Activated CD4-positive, CD25-positive, alpha-beta regulatory T cell (primary cell): ENCODE measurements at places on chromosomes 1 and 21.

GRCh38 chr21:21915816-21916215 lies 917.6 kb downstream of the NCAM2 start:
- DNase-seq = no peak

GRCh38 chr1:169339773-169340172 lies 27.8 kb downstream of the NME7 start:
- no peak for DNase-seq

- no peak for DNase-seq
Measured at GRCh38 chr1:155207806-155208540, at the start of gene THBS3. Gene THBS3 (minus strand): TSS chr1:155207897. CDS start chr1:155207876, 21 bp downstream.

- DNase-seq = no peak
Measured at GRCh38 chr1:150572918-150573647, 6.3 kb downstream of the MCL1 start.

DNA sequence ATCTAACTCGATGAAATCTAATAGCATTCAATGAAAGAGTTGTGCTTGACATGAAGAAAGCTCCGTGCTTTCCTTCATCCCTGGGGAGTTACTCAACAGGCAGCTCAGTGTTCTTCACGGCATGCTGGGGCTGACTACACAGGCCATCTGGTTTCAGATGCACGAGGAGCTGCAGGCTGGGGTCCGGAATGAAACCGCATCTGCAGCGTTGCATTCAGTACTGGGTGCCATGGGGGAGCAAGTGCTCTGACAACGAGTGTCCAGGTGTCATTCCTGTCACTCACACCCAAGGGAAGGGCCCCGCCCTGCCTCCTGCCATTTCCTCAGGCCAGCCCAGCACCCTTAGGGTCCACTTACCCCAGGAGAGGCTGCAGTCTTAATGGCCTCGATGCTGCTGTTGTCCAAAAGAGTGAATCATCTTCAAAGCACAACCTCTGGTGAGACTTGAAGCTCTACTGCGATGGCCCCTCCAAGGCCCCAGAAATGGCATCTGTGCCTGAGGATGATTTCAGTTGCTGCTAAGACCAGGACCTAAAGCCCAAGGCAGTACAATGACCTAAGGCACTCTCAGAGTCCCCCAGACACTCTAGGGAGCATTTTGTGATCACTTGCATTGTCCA lies 61.4 kb downstream of the STUM start:
- DNase-seq = no peak

- no peak for DNase-seq
Measured at GRCh38 chr1:234748066-234748465, 138.1 kb upstream of the IRF2BP2 start.

DNA sequence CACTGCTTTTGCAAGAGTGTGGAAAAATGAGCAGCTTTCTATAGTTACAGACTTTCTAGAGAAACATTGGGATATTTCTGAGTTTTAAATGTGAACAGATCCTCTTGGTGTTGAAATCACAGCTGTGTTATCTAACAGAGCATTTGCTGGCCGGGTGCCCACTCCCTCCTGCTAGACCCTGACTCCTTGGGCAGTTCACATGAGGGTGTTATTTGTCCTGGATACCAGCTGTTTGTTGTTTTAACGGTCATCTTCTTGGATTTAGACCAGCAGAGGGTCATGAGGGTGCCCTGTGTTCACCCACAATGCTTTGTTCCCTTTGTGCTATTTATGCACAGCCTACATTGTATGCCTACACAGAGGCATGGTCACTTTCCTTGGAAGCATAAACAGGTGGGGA lies 67.1 kb downstream of the CENPF start:
- DNase-seq = no peak

GRCh38 chr1:39900662-39901463 lies 854 bp downstream of the MYCL start:
- DNase-seq = no peak

DNA sequence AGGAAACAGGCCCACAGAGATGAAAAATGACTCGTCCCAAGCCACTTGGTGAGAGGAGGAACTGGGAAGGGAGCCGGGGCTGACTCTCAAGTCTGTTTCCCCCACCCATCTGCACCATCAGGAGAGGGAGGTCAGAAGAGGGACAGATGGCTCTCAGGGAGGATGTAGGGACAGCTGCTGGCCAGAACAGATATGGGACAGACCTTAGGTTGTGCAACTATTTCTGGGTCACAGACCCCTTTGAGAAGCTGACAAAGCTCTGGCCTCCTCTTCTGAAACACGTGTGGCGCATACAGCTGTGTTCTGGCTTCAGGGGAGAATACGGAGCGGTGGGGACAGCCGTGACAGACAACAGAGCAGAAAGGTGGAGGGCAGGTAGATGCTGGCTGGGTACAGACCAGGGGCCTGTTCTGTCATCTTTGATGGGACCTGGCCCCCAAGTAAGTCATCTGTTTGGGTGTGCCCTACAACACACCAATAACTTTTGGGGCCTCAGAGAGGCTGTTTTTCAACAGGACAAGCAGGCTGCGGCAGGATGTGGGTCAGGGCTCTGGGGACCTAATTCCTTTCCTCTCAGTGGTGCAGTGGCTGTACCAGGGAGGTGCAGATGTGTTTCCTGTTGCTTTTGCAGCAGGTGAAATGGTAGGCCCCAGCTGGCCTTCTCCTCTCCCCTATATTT lies 7.3 kb downstream of the SH3BGRL3 start:
- no peak for DNase-seq
